GM13976 (cell line): ENCODE measurements at places on chromosomes 4 and X.
A peak's percentile ranks its signal among the peaks of the same experiment; 100 is the strongest.

DNA sequence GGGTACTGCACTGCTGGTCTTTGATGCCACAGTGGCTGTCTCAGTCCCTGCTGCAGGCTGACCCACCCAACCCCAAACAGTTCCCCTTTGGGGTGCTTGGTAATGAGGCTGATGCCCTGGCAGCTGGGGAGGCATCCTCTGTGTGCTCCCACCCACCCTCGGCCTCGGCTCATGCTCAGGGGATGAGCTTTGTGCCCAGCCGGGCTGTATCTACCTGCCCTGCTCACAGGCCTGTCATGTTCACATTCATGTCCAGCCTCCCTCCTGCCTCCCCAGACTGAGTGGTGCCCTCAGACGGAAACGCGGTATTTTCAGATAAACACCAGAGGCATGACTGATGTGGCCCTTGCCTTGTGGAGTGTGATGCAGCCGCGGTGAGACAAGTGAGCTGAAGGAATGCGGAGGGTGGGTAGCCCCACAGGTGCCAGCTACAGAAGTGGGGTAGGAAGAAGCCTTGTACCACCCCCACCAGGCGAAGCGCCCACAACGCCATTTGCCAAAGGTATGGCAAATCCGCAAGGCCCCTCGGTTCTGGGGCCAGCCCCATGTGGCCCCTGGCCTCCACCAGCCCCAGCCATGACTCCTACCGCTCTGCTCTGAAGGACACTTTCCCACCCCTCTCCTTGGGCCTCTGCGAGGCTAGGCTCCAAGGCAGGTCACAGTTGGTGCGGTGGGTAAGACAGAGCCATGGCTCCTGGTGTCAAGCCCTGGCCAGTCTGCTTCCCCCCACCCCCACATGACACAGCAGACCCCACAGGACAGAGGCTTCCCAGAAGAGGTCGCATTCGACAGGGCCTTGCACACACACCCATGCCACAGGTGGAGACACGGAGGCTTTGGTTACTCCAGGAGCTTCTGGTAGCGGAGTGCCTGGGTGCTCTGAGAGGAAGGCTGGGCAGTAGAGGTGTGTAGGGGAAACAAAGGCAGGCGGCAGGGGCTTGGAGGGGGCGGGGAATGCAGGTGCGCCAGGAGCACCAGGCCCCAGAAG is 1.8 kb upstream of the RENBP start:
- no peak for DNase-seq

GRCh38 chr4:187362937-187363857 is 632.4 kb upstream of the ZFP42 start:
- no peak for DNase-seq

DNA sequence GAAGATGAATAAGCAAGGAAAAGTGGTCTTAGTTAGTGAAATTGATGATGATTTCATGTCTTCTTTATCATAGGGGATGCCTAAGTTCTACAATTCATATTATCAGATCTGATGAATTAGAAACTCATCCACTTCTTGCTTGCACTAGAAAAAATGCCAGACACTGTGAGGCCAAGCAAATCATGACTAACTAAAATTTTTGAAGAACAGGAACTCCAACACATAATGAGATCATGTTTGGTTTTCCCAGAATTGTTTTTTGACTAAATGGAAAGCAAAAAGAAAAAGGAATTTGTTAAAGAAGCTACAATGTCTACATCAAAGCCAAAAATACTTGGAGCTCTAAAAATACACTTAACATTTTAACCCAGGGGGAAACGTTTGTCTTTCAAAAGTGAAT is 120.4 kb downstream of the ARSF start:
- DNase-seq: no peak

DNA sequence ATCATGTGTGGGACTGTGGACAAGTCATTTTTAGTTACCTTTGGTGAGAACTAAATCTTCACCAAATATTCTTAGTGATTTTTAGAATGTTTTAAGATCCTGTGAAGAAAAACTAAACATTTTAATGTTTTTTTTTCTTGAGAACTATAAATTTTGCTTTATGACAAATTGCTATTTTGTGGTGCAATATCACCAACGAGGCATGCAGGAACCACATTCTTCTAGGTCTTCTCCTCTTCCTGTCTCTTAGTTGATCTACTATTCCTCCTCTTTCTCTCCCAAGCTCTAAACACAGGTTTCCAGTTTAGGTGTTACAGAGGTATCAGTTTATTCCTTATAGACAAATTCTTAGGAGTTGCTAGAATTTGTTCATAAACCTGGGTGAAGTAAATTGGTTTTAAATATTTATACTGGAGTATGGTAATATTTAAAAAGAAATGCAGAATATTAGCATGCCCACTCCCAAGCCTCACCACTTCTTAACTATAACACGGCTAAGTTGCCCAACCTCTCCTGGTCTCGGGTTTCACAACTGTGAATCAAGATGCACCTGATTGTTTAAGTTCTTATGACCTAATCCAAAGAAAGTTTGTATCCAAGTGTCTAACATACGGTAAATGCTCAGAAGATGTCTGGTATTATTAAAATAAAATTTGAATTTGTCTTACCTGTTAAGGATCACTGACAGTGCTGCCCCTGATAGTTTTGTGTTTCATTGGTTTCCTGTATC is 56.5 kb upstream of the CLNK start:
- no peak for DNase-seq

GRCh38 chr4:151403656-151404055 is 5.3 kb upstream of the FHIP1A start:
- no peak for DNase-seq

GRCh38 chr4:115678425-115678941 is 565.1 kb upstream of the NDST4 start:
- DNase-seq: no peak

GRCh38 chrX:97842468-97843199 is 958.9 kb downstream of the RPA4 start:
- DNase-seq: peak; percentile 5

GRCh38 chrX:23732704-23733103 is 10.4 kb downstream of the ACOT9 start:
- DNase-seq: peak; percentile 52

- DNase-seq: no peak
Observed at GRCh38 chr4:124974152-124974551, 261.6 kb upstream of the ANKRD50 start.

- DNase-seq: no peak
Observed at GRCh38 chrX:100743009-100743607, 11.2 kb upstream of the SYTL4 start.

- DNase-seq: no peak
Observed at GRCh38 chr4:30537456-30537855, 182.7 kb upstream of the PCDH7 start.
